ENCODE measurements at places on chromosomes 12 and 14.

DNA sequence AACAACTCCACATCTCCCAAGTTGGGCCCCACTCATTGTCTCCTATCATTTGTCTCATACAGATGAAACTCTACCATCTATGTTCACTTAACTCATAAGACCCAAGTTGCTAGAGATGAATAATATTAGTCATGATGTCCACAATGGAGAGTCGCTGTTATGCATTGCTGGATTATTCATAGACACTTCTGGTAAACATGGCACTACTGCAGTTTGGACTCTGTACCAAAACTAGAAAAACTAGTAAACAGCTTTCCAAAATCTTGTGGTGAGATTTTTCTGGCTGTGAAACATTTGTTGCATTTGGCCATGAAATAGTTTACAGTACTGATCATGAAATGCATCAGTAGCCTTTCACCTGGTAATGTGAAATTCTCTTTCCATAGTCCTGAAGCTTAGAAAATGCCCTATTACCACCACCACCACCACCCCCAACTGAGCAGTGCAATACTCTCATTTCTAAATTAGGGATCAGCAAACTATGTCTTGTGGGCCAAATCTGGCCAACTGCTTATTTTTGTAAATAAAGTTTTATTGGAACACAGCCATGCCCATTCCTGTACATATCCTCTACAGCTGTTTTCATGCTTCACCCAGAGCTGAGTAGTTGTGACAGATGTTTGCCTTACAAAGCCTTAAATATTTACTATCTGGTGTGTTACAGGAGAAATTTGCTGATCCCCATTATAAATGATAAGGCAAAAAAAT is 236.5 kb downstream of the DPF3 start:
- DNase-seq: no peak

DNA sequence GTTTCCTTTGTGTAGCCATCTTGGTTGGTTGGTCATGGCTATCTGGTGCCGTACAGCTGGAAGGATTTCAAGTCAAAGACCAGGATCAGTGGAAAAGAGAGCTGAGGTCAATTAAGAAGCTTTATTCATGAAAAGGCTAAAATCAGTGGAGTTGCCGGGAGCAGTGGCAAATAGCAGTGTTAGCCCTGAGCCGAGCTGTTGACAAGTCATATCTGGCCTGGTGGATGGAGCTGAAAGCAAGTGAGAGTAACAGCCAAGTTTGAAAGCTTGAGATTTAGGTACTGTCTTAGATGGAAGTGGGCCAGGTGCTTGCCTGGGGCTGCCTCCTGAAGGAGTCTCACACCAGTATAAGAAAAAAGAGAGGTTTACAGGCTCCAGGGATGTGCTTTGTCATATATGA is 9.0 kb downstream of the BATF start:
- DNase-seq: no peak

DNA sequence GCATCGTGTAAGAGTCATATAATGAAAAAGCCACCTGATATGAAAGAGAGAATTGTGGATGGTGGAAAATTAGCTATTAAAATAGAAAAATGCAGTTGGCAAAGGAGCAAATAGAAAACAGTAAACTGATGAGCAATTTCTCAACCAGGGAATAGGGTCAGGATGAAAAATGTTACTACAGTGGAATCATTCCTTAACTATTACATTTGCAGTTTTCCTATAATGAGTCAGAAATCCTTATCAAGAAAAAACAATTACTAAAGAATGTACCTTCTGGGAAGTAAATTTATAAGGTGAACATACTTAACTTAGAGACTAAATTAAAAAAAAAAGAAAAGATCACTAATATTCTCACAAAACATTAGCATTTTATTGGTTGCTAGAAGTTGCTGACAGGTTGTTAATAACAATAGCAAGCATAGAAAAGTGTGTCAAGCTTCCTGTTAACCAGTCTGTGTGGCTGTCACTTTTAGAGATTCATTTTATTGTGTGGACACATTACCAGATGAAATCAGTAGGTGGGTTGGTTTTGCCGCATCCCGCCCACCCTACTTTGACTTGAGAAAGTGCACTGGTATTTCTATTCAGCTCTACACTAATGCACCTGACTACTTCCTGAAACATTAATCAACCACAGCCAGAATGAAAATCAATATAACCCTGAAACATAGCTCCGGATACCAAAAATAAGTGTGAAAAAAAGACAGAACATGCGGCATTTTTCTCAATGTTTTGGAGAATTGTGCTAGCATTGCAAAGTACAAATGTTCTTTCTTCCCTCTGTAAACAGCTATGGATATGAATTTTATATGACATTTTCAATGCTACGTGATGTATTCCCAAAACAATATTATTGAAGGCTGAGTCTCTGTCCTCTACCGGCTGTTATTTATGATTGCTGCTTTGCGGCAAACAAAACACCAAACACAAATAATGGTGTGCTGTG is 576.7 kb downstream of the SLC16A7 start:
- no peak for DNase-seq

GRCh38 chr12:56341616-56342015 is 2.9 kb downstream of the IL23A start:
- no peak for DNase-seq

DNA sequence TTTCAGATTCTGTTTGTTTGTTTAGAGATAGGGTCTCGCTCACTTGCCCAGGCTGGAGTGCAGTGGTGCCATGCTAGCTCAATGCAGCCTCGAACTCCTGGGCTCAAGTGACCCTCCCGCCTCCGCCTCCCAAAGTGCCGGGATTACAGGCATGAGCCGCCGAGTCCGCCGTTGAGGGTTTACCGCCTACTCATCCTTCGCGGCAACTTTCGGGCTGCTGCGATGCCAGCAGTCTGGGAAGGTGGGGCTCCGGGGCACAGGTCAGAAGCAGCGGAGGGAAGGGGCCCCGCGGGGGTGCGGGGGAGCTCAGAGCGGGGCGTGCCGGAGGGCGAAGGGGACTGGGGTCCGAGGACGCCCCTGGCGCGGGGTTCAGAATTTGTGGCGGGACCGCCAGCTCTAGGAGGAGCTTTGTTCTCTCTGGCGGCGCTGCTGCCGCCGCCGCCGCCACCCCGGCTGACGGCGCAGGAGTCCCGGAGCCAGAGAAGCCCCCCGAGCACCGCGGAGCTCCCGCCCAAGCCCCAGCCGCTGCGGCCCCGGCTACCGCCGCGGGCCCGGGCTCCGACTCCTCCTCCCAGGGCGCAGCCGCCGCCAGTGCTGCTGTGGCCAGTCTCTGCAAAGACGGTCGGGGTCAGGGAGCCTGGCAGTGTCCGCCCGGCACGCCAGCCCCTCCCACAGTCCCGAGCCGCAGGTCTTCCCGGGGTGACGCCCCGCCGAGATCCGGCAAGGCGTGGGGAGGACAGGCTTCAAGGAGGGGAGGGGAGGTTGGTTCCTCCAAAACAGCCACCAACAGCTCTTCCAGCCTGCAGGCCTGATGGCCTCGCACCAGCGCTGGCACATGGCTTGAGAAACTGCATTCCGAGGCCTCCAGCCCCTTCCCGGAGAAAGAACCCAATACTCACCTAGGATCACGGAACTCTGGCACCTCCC is 10.9 kb upstream of the KRT77 start:
- DNase-seq: no peak

DNA sequence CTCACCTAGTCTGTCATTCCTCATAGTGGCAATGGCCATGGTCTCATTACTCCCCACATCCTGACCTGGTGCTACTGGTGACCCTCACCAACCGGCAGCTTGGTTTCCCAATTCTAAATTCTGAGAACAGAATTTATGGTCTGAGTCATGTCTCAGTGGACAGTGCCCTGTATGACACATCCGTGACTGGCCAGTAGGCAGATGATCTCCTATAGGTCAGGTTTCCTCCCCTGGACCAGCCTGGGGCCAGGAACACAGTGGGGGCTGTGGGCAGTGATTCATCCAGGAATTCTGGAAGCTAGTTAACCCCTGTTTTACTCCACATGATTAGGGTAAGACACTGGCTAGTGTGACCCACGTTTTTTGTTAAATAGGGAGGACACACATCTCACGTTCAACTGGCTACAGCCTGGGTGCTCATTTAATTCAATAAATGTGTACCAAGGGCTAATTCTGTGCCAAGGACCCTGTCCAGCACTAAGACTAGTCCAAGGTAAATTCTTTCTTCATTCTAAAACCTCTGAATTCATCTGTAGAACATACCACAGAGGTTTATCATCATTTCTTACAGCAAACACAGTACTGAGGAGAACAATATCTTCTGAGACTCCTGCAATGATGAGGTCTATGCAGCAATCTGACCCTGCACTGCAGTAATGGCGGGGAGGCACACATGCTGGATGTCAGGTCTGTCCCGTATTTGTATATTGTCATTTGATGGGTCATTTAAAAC is 249.6 kb upstream of the TBX3 start:
- no peak for DNase-seq

- DNase-seq: no peak
These were observed 45.2 kb downstream of the GRIP1 start for GRCh38 chr12:66633676-66634075.

DNA sequence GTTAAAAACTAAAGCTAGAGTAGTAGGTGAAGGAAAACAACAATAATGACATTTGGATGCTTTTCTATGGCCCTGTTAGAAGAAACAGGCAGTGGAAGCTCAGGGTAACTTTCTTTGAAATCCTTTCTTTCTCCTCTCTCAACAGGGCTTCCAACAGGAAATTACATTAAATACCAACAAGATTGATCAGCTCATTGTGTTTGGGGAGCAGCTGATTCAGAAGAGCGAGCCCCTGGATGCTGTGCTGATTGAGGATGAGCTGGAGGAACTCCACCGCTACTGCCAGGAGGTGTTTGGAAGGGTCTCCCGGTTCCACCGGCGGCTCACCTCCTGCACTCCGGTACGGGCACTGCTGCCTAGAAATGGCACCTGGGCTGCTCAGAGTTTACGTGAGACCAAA is 81.5 kb downstream of the ESR2 start:
- DNase-seq: no peak

GRCh38 chr12:113397497-113398197 is 6.0 kb downstream of the SDS start:
- no peak for DNase-seq

GRCh38 chr12:64299628-64300027 is 77.5 kb upstream of the KICS2 start:
- no peak for DNase-seq

DNA sequence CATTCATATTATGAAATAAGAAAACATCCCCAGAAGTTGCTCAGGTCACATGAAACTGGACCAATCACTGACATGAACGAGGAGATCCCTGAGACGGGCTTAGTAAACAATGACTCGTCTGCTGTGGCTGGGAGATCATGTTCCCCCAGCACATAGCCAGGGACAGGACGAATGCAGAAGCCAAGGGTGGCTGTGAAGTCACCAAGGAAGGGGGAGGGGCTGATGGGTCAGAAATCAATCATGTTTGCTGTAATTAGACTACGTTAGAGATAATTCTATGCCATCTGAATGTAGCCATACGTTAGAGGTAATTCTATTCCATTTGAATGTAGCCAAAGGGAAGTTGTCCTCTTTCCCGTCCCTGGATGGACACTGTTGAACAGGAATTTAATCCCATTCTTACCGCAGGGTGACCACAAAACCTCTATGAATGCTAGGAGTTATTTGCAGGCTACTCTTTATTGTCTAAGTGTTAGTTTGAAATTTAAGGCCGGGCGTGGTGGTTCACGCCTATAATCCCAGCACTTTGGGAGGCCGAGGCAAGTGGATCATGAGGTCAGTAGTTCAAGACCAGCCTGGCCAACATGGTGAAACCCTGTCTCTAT is 332.9 kb downstream of the TMEM132D start:
- DNase-seq: no peak

- peak; percentile 55 for DNase-seq
These were observed 25.8 kb upstream of the MSI1 start for GRCh38 chr12:120394483-120395367.

DNA sequence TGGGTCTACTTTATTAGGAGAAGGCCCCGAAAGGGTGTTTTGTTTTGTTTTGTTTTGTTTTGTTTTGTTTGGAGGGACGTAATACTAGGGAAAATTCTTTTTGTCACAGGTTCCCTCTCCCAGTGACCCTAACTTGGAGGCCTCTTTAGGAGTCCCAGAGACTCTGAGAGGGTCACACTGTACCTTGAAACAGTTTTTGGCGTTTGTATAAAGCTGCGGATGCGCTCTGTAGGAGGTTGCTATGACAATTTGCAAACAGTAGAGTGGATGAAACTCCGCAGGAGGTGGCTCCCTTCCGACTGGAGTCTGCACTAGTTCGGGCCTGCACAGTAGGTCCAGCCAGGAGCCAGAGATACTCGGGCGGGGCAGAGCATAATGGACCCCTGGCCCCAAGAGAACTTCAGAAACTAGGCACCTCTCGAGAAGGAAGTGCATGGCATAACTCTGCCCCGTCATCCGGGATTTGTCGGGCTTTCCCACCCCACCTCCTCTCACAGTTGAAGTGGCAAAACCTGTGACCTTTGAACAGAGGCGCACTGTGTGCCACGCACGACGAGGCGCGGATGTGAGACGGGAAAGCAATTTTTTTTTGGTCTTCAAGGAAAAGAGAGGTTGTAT is 1.3 kb upstream of the DYRK2 start:
- no peak for DNase-seq

GRCh38 chr14:75156901-75157300 is 19.5 kb downstream of the TMED10 start:
- DNase-seq: no peak

GRCh38 chr14:95537298-95538089 is 2.6 kb downstream of the GLRX5 start:
- DNase-seq: no peak

DNA sequence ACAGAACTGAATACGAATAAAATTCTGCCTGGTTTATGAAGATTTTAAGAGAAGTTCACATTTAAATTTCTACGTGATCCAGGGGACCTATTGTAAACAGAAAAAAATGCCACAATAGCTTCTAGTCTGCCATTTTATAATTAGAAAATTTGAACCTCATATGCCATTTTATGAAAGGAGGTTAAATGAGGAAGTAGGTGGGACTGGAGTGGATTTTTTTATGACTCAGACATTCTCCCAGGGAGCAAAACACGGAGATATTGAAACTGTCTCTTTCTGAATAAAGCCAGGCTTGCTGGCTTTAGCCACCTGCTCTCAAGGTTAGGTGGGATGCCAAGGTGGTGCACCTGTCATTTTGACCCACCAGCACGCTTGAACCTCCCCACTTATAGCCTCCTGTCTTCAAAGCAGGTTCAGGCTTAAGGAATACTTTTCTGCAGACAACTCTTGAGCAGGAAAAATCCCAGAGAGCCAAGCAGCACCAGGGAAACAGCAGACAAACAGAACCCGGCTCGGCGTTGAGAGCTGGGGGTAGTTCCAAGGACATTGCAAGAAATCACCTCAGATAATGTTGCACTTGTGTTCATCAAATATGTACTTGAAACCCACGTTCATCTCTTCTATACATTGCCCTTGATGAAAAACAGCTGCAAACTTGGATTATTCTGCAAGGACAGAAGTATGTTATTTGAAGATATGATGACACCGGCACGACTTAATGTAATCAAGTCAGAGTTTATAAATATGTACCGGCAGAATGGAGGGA is 203.7 kb downstream of the PPM1H start:
- no peak for DNase-seq

GRCh38 chr12:61267474-61267873 is 992.7 kb upstream of the USP15 start:
- no peak for DNase-seq

DNA sequence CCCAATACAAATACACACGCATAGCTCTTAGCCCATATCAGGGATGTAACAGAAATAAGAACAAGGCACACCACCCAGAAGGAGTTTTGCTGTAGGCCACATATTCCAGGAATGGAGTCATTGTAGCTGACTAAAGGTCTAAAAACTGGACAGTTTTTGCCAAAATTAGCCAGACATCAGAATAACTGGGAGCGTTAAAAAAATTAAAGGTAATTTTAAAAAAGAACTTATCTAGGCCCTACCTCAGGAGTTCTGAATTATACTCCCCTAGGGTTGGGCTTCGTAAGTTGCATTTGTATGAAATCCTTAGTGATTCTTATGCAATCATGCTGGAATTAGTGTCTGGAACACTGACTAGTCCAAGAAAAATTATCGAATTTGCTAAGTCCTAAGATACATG is 987.7 kb downstream of the GALC start:
- no peak for DNase-seq

Data from aorta (tissue), 5 donors.